ENCODE measurements at places on chromosomes 2 and 18.

DNA sequence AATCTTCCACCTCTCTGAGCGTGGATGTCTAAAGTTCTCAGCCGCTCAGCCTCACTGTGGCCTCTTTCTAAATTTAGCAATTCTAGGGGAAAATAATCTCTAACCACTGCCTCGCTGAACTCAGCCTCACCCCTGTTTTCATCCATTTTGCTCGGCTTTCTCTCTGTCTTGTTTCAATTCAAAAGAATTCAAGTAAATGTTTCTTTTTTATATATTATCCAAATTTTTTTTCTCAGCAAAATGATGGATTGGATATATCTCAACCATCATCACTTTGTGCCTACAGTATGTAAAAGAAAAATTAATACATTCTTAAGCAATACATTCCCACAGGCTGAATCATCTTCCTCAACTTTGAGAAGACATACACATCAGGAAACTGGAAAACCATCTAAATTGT lies 24.0 kb upstream of the GALNT5 start:
- DNase-seq: no peak

- no peak for DNase-seq
Measured at GRCh38 chr2:70002241-70002899, 40.9 kb upstream of the ASPRV1 start.

GRCh38 chr2:48316753-48317750 lies 212.9 kb upstream of the STON1 start:
- DNase-seq: peak; percentile 16

DNA sequence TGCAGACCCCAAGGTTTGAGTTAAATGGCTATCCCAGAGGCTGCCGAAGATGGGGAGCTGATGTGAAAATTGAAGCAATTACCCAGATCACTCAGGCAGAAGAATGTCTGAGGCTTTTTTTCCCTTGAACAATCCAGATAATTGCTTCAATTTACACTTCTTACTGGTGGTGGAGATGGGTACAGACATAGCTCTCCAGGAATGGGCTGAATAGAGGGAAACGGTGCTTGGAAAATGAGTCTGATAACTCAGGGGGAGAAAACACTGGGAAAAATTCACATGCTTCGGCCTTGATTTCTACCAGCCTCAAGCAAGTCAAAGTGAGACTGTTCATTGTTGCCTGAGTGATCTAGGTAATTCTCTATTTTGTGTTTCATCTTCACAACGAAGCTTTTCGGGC lies 9.5 kb upstream of the KIF5C start:
- DNase-seq: peak; percentile 39

DNA sequence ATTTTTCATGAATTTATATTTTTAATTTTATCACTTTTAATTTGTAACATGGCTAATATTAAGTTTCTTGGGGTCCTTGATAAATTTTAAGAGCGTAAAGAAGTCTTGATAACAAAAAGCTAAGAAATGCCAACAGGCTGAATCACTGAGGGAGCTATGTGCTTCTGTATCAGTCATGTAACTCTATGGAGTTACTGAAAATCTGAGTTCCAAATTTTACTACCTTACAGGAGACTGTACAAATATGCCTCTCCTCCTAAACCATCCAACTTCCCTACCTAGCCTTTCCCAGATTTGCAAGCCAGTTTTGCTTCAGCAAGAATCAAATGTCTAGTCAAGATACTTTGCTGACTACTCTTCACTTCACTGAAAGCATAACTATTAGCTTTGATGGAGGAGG lies 35.7 kb downstream of the FEZ2 start:
- no peak for DNase-seq

DNA sequence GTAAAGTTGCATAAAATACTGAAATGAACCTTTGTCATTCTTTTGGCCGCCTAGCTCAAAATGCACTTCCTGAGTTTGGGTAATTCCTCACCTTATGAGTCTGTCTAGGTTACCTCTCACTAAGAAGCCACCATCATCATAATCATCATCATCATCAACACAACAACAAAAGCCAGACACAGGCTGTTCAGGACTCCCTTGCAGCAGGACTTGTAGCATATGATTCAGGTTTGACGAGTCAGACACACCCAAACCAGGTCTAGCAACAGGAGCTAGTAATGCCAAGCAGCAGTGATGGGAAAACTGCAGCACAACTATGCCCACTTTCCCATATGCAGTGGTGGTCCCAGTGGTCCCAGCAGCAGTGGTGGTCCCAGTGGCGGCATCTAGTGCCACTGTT lies 2.8 kb upstream of the SGO2 start:
- no peak for DNase-seq

DNA sequence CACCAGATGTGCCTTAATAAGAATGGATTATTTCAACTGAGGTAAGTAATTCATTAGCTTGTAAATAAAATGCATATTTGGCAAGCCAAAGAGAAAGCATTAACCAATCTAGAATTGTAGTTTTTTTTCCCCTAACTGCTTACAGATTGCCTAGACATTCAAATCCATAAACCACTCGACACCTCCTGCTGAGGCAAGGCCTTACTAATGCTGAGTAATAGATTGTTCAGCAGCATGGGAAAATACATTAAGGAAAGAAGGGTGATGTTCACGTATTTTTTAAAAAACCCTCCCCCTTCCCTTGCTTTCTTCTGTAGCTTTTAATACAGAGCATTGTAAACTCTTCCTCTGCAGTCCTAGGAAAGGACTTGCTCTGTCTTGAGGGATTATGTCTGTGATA lies 17.0 kb upstream of the LINC00305 start:
- DNase-seq: peak; percentile 42

- DNase-seq: no peak
Measured at GRCh38 chr2:160670618-160671017, 177.0 kb upstream of the RBMS1 start.

DNA sequence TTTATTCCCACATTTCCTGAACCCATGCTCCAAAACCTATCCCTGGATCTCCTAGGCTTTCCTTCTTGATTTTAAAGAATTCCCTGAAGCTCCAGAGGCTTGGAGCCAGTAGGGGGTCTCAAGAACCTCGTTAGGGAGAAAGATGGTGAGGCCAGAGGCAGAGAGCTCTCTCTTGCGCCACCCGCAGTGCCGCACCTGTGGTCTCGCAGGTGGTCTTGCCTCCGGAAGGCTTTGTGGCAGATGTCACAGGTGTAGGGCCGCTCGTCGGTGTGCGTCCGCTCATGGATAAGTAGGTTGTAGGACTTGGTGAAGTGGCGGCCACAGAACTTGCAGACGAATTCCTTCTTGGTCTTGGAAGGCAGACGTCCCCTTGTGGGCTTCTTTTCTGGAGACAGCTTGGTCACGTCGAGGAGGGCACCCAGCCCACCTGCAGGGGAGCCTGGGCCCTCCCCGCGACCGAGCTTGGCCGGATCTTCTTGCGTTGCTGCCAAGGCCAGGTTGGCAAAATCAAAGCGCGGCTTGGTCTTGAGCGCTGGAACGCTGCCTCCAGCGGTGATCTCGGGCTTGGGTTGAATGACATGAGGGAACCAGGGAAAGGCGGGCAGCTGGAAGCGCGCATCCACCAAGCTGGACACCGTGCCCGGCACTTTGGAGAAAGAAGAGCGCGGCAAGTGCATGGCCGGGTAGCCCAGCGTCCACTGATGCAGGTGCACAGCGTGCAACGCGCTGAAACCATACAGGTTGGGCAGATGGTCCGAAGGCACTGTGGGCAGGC lies 5.3 kb downstream of the OSR1 start:
- no peak for DNase-seq

- peak; percentile 44 for DNase-seq
Measured at GRCh38 chr2:101188683-101189405, 37.7 kb upstream of the TBC1D8 start.

- DNase-seq: no peak
Measured at GRCh38 chr18:13620206-13620672, 106.1 kb downstream of the FAM210A start.

DNA sequence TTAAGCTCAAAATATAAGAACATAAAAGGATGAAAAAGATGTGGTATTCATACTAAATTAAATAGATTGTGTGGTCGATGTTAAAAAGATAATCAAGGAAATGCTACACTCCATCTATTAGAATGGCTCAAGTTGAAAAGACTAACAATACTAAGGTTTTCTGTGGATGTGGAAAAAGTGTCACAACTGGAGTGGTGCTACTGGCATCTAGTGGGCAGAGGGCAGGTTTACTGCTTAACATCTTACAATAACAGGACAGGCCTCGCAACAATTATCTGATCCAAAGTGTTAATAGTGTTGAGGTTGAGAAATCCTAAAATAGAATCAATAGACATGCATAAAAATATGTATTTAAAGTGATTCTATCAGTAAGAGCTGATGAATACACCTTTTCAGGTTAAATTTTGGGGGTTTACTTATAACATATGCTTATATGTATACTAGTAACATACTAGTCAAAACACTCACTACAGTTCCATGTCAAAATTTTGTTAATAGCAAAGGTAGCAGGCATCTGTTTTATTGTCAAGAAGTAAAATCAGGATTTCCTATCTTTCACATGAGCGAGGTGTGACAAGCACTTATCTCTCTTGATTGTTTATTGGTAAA lies 91.5 kb upstream of the TMEFF2 start:
- peak; percentile 45 for DNase-seq

GRCh38 chr2:66561645-66562303 lies 126.8 kb downstream of the MEIS1 start:
- DNase-seq: no peak

DNA sequence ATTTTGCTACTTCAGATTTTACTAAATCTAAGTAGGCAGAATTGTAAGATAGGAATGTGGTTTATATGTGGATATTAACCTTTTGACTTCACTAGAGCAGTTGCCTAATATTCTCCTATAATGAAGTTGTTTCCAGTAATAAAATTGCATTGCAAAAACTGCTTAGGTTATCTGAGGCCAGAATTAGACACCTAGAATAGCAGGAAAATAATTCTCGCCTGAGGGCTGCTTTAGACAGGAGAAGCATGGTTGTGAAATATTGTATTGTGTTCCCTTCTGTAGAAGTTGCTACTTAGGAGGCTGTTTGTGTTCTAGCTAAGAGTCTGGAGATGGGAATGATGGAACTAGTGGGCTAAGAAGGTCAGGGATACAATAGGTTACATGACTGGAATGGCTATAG lies 146.3 kb downstream of the PLCL1 start:
- DNase-seq: no peak

- DNase-seq: no peak
Measured at GRCh38 chr18:70321616-70322015, 32.8 kb downstream of the SOCS6 start.

DNA sequence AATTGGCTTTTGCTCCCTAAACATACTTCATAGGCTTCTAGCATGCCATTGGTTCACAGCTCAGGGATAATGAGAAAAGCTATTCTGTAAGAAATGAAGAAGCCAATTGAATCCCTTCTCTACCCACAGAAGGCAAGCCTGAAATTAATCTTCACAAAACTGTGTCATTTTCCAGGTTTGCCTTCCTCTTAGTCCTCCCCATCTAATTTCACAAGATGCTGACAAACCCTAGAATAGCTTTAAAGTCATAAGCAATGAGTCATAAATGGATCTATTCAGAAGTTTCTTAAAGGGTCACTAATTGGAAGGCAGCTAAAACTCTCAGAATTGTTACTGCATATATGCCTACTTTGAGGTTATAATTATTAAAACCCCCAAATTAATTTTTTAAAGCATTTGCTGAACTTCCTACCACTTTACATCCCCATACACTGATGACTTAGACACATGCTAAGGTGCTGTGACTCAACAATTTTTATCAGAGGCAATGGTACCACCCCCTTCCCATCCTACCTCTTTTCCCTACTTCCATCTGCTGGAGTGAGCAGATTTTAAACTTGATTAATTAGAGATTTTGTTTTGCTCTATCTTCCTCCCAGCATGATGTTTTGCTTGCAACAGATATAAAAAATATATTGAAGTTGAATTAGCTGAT lies 51.3 kb upstream of the NABP1 start:
- no peak for DNase-seq

Measured in NCI-H146 (cell line).